Thymus (tissue), 14 donors: ENCODE measurements at places on chromosomes 7 and 10. TPM values are rescaled to one million over a fixed set of nuclear protein-coding genes. Genes with fewer than 3 reads are reported as not detected.

The AKR1C2 gene
- 3.8 TPM for polyA plus RNA-seq

The SLC13A4 gene
- polyA plus RNA-seq = 0.23 TPM

The RPP30 gene
- 47.1 TPM for polyA plus RNA-seq

The COL26A1 gene
- 0.41 TPM for polyA plus RNA-seq

The EFCAB10 gene
- 0.64 TPM for polyA plus RNA-seq

GRCh38 chr7:31122649-31123058 lies 70.5 kb downstream of the ADCYAP1R1 start:
- H3K27ac ChIP-seq = no peak overlapping the region
- peaks cover 2% of the 10 kb centered on the region for H3K27me3 ChIP-seq
- no peaks in the 10 kb centered on the region for H3K36me3 ChIP-seq
- DNase-seq = peak; percentile 22
- no peak overlapping the region for H3K4me3 ChIP-seq
- H3K4me1 ChIP-seq = no peaks in the 10 kb centered on the region

DNA sequence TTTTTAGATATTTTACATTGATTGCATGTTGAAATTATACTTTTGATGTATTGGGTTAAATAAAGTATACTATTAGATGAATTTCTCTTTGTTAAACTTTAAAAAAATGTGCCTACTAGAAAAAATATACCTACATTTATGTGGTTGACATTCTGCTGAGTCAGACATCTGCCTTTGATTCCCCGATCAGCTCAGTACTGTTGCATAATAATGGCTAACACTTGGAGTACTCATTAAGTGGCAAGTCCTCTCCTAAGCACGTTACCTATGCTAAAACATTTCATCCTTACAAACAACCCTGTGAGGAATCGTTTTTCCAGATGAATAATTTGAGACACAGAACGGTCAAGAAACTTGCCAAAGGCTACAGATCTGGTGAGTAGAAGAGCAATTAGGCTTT lies 14.0 kb upstream of the SEM1 start:
- H3K27ac ChIP-seq = no peak overlapping the region
- H3K36me3 ChIP-seq = no peaks in the 10 kb centered on the region
- no peak for DNase-seq
- no peaks in the 10 kb centered on the region for H3K27me3 ChIP-seq
- no peaks in the 10 kb centered on the region for H3K4me1 ChIP-seq
- no peak overlapping the region for H3K4me3 ChIP-seq

GRCh38 chr7:34550996-34551395 lies 107.0 kb upstream of the NPSR1 start:
- DNase-seq = no peak
- no peaks in the 10 kb centered on the region for H3K27me3 ChIP-seq
- no peaks in the 10 kb centered on the region for H3K4me1 ChIP-seq
- H3K4me3 ChIP-seq = no peak overlapping the region
- H3K36me3 ChIP-seq = no peaks in the 10 kb centered on the region

DNA sequence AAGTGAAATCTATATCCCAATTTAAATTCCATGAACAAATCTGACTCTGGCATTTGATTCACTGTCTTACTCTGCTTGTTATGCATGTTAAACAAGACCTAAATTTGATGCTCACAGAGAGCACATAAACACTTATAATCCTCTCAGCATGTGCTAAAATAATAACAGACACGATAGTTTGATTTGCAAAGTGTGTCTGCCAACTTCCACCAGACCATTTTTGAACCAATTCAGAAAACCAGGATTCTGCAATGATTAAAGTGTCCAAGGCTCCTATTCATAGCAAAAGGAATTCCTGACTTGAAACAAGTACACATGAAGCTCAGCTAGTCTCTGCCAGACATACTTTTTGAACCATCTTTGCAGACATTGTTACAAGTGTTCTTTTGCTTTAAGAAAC lies 11.2 kb downstream of the RBM20 start:
- no peaks in the 10 kb centered on the region for H3K36me3 ChIP-seq
- no peak overlapping the region for H3K27ac ChIP-seq
- H3K4me1 ChIP-seq = peaks cover 4% of the 10 kb centered on the region
- no peak for DNase-seq

- DNase-seq = no peak
- no peak overlapping the region for H3K4me3 ChIP-seq
- H3K27me3 ChIP-seq = no peaks in the 10 kb centered on the region
- no peaks in the 10 kb centered on the region for H3K36me3 ChIP-seq
These were observed 166.5 kb downstream of the TFEC start for GRCh38 chr7:115864082-115864481.

DNA sequence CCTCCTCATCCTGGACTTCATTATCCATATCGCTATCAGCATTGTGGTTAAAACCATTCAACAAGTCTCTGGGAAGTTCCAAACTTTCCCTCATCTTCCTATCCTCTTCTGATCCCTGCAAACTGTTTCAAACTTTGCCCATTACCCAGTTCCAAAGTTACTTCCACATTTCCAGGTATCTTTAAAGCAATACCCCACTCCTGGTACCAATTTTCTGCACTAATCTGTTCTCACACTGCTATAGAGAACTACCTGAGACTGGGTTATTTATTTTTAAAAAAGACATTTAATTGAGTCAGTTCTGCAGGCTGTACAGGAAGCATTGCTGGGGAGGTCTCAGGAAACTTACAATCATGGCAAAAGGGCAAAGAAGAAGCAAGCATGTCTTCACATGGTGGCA lies 147.3 kb downstream of the ARL4A start:
- no peaks in the 10 kb centered on the region for H3K36me3 ChIP-seq
- no peak for DNase-seq
- H3K27ac ChIP-seq = no peak overlapping the region
- H3K4me1 ChIP-seq = no peaks in the 10 kb centered on the region
- H3K4me3 ChIP-seq = no peak overlapping the region
- no peaks in the 10 kb centered on the region for H3K27me3 ChIP-seq

- H3K27ac ChIP-seq = no peak overlapping the region
- DNase-seq = no peak
- no peaks in the 10 kb centered on the region for H3K4me1 ChIP-seq
- H3K36me3 ChIP-seq = no peaks in the 10 kb centered on the region
- H3K4me3 ChIP-seq = no peak overlapping the region
- no peaks in the 10 kb centered on the region for H3K27me3 ChIP-seq
These were observed 73.6 kb upstream of the RNF32 start for GRCh38 chr7:156566812-156567549.

- no peak overlapping the region for H3K4me3 ChIP-seq
- H3K36me3 ChIP-seq = no peaks in the 10 kb centered on the region
- H3K27me3 ChIP-seq = no peaks in the 10 kb centered on the region
These were observed 193.5 kb upstream of the C7orf33 start for GRCh38 chr7:148397056-148397455.

DNA sequence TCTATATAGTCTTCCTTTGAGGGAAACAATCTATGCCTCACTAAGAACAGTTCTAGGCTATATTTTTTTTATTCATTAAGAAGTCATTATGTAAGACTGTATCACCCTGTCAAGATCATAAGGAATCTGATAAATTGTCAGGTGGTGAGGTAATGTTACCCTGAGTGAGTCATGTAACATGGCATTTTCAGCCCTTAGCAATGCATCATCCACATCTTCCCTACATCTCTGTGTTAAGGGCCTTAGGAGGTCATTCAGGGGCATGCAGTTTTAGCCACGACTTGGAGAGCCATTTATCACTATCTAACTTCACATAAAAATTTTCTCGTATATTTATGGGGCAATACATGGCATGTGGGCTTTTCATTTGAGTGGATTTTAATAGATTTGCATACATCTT lies 924.5 kb upstream of the MBL2 start:
- DNase-seq = no peak
- H3K27me3 ChIP-seq = no peaks in the 10 kb centered on the region
- H3K36me3 ChIP-seq = no peaks in the 10 kb centered on the region
- H3K27ac ChIP-seq = no peak overlapping the region
- no peak overlapping the region for H3K4me3 ChIP-seq

GRCh38 chr10:122390271-122390670 lies 15.8 kb downstream of the PLEKHA1 start:
- no peaks in the 10 kb centered on the region for H3K27me3 ChIP-seq
- no peak overlapping the region for H3K4me3 ChIP-seq
- H3K36me3 ChIP-seq = no peaks in the 10 kb centered on the region
- H3K27ac ChIP-seq = no peak overlapping the region
- no peak for DNase-seq
- H3K4me1 ChIP-seq = no peaks in the 10 kb centered on the region

DNA sequence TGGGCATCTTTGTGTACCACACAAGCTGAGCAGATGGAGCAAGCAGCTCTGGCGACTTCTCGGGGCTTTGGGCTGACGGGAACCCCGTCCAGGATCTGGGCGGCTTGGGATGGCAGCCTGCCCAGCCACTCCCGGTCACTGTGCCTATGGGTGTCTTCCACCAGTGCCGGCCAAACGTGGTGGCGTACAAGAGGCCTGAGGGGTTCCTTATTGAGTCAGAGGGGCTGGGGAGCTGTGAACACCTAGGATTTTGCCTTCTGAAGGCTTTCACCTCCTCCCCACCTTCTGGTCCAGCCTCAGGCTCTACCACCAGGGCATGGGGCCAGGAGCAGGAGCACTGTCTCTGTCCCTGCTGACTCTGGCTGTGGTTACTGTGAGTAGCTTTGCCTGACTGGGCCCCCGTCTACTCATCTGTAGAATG lies 71.8 kb upstream of the PPIF start:
- DNase-seq = no peak
- H3K4me1 ChIP-seq = peaks cover 5% of the 10 kb centered on the region
- peaks cover 14% of the 10 kb centered on the region for H3K36me3 ChIP-seq
- H3K4me3 ChIP-seq = no peak overlapping the region
- H3K27me3 ChIP-seq = no peaks in the 10 kb centered on the region

GRCh38 chr7:33692956-33693355 lies 212.4 kb upstream of the BMPER start:
- no peaks in the 10 kb centered on the region for H3K36me3 ChIP-seq
- no peaks in the 10 kb centered on the region for H3K27me3 ChIP-seq
- H3K27ac ChIP-seq = no peak overlapping the region
- no peak overlapping the region for H3K4me3 ChIP-seq

- H3K4me1 ChIP-seq = no peaks in the 10 kb centered on the region
- H3K4me3 ChIP-seq = no peak overlapping the region
- H3K27me3 ChIP-seq = no peaks in the 10 kb centered on the region
These were observed 58.5 kb downstream of the MICU1 start for GRCh38 chr10:72567421-72567820.

GRCh38 chr10:113411456-113411855 lies 141.4 kb upstream of the HABP2 start:
- no peak for DNase-seq
- no peak overlapping the region for H3K4me3 ChIP-seq
- no peak overlapping the region for H3K27ac ChIP-seq
- H3K27me3 ChIP-seq = no peaks in the 10 kb centered on the region
- H3K4me1 ChIP-seq = no peaks in the 10 kb centered on the region
- no peaks in the 10 kb centered on the region for H3K36me3 ChIP-seq

DNA sequence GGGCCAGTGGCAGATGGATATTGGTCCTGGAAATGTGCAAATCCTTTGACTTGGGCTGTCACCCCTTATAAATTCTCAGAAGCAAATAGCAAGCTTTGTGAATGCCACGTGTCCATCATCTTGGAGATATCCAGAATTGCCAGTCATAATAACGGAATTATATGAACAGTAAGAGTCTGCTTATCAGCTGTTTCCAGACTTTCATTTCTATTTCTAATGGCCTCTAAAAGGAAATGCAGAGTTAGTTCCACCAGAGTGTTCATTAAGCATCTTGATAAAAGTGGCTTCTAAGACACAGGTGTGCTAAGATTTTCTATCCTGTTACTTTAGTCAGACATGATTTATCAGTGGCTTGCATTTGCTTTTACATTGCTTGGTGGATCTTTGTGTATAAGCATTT lies 87.4 kb downstream of the RAMP3 start:
- DNase-seq = no peak
- no peak overlapping the region for H3K4me3 ChIP-seq
- no peak overlapping the region for H3K27ac ChIP-seq
- H3K36me3 ChIP-seq = no peaks in the 10 kb centered on the region

- no peaks in the 10 kb centered on the region for H3K27me3 ChIP-seq
- no peak for DNase-seq
- H3K4me1 ChIP-seq = peaks cover under 1% of the 10 kb centered on the region
- no peak overlapping the region for H3K27ac ChIP-seq
- H3K36me3 ChIP-seq = no peaks in the 10 kb centered on the region
These were observed 26.8 kb downstream of the NT5C3A start for GRCh38 chr7:33035776-33036175.

GRCh38 chr10:124053971-124054370 lies 39.4 kb downstream of the CHST15 start:
- no peak overlapping the region for H3K27ac ChIP-seq
- no peaks in the 10 kb centered on the region for H3K27me3 ChIP-seq
- no peak overlapping the region for H3K4me3 ChIP-seq
- no peak for DNase-seq
- no peaks in the 10 kb centered on the region for H3K4me1 ChIP-seq

- peaks cover 7% of the 10 kb centered on the region for H3K36me3 ChIP-seq
- DNase-seq = no peak
- H3K27ac ChIP-seq = no peak overlapping the region
- H3K4me1 ChIP-seq = peaks cover 9% of the 10 kb centered on the region
- no peaks in the 10 kb centered on the region for H3K27me3 ChIP-seq
These were observed 160.2 kb downstream of the SRPK2 start for GRCh38 chr7:105228555-105228954.

DNA sequence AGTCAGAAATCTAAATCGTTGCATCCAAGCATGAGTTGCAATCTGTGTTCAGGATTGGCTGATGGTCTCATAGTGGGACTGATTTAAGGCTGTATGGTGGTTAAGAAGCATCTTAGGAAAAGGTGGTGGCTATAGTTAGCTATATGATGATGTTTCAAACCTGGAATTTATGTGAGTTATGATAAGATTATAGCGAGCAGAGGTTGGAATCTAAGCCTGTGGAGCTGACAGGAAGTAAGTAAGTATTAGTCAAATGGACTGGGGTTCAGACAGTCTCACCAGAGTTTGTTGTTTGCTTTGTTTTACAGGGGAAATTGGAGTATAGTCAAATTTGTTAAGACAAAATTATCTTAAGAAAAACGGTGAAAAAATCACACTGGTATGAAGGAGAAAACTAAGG lies 56.7 kb downstream of the ANKRD7 start:
- H3K4me3 ChIP-seq = no peak overlapping the region
- DNase-seq = no peak
- no peaks in the 10 kb centered on the region for H3K36me3 ChIP-seq
- H3K27me3 ChIP-seq = peaks cover 13% of the 10 kb centered on the region
- H3K27ac ChIP-seq = no peak overlapping the region

- H3K27ac ChIP-seq = no peak overlapping the region
- H3K4me3 ChIP-seq = no peak overlapping the region
- DNase-seq = no peak
- no peaks in the 10 kb centered on the region for H3K4me1 ChIP-seq
- no peaks in the 10 kb centered on the region for H3K36me3 ChIP-seq
- no peaks in the 10 kb centered on the region for H3K27me3 ChIP-seq
These were observed 687.3 kb upstream of the CELF2 start for GRCh38 chr10:10330418-10330817.

GRCh38 chr7:91541641-91542040 lies 277.4 kb downstream of the FZD1 start:
- DNase-seq = no peak
- no peaks in the 10 kb centered on the region for H3K4me1 ChIP-seq
- no peak overlapping the region for H3K27ac ChIP-seq
- H3K36me3 ChIP-seq = no peaks in the 10 kb centered on the region
- no peak overlapping the region for H3K4me3 ChIP-seq

- no peaks in the 10 kb centered on the region for H3K27me3 ChIP-seq
- no peak overlapping the region for H3K27ac ChIP-seq
- H3K4me3 ChIP-seq = no peak overlapping the region
These were observed 780.2 kb downstream of the MAGI2 start for GRCh38 chr7:78673272-78673671.
